Activated naive CD4-positive, alpha-beta T cell treated with anti-CD3 and anti-CD28 coated beads, Interleukin-2, amount 50 U/mL, for 72 hours (primary cell): ENCODE measurements at places on chromosomes 16 and 17. TPM values are rescaled to one million over a fixed set of nuclear protein-coding genes. Genes with fewer than 3 reads are reported as not detected.

DNA sequence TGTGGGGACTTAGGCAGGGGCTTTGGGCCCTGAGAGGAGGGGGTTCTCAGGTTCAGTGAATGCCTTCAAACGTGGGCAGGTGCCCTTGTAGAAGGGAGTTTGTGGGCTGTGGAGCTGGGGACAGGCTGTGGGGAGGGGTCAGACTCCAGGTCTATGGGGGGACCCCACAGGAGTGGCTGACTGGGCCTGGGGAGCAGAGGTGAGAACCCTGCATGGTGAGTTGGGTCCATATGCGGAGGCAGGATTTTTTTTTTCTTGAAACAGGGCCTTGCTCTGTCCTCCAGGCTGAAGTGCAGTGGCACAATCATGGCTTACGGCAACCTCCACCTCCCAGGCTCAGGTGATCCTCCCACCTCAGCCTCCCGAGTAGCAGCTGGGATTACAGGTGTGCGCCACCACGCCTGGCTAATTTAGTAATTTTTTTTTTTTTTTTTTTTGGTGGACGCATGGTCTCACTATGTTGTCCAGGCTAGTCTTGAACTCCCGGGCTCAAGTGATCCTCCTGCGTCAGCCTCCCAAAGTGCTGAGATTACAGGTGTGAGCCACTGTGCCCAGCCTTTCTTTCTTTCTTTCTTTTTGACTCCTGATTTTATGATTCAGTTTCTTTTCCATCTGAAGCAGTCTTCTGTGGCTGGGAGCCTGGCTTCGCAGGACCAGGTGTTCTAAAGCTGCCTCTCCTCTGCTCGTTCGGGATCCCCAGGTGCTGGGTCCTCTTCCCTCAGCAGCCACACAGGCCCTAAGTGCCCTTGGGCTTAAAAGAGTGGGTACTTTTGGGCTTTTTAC, 19.0 kb upstream of the ADCY7 start:
- no peak for DNase-seq

The KRTAP2-3 gene
- not detected for total RNA-seq

DNA sequence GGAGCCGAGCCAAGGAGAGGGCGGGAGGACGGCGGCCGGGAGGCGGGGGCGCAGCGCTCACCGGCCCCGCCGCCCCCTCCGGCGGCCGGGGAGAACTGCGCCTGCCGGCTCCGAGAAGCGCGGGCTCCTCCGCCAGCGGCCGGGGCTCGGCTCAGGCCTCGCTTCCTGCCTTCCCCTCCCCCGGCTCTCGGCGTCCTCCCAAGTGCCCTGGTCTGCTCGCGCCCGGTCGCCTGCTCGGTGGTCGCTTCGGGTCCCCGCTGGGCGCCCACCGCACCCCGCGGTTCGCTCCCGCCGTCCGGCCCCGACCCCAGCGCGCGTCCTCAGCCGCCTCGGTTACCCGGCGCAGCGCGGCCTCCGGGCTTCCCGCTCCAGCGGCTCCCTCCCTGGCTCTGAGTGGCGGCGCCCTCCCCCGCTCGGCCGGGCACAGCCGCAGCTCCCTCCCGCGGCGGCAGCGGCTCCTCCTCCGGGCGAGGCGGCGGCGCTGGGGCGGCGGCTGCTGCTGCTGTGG, 313 bp downstream of the UBTF start:
- peak; percentile 80 for DNase-seq

DNA sequence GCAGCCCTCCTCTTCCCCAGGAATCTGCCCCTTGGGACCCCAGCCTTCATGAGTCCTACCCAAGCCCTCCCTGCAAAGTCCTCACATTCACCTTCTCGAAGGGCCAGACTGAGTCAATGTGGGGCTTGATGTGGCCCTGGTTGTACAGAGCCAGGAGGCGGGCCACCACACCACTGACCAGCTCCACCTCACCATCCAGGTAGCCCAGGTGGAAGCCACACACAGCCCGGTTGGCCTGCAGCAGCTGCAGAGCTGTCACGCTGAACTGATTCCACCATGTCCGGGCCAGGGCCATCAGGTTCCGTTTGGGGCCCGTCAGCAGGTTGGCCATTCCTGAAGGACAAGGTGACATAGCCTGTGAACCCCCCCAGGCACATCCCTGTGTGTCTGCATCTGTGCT, 6.0 kb downstream of the VAT1 start:
- no peak for DNase-seq

DNA sequence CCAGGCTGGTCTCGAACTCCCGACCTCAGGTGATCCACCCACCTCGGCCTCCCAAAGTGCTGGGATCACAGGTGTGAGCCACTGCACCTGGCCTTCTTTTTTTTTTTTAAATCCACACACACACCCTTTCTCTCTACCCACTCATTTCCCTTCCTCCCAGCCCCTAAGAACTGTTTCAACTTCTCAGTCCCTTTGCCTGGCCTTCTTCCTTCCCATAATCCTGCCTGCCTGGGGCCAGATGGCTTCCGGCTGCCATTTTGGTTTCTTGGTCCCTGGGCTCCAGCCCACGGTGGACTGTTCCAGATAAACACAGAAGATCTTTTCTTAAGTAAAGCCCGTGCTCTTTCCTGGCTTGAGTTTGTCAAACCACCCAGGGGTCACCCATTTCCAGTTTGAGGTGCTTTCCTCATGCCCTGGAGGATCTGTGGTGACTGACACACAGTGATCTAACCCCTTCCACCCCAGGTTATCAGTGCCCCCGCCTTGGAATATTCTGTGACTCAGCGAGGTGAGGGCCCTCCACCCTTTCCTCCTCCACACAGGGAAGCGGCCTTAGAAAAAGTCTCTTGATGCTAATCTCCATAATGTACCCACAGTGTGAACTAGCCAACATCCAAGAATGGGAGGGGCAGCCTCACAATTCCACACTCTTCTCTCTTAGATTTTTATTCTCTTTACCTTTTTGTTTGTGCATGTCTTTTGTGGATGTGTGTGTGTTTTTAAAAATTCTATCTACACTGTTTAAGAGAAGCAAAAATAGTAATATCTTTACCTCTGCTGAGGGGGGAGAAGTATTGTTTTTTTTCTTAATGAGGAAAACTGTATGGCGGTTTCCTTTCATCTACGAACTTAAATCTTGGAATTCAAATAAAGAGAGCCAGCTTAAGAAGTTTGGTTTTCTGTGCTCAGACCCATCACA, 60.0 kb downstream of the CRISPLD2 start:
- no peak for DNase-seq
